ENCODE measurements at places on chromosomes 1 and 21.

- peak; percentile 80 for DNase-seq
Measured at GRCh38 chr1:173405834-173406233, 71.3 kb upstream of the PRDX6 start.

DNA sequence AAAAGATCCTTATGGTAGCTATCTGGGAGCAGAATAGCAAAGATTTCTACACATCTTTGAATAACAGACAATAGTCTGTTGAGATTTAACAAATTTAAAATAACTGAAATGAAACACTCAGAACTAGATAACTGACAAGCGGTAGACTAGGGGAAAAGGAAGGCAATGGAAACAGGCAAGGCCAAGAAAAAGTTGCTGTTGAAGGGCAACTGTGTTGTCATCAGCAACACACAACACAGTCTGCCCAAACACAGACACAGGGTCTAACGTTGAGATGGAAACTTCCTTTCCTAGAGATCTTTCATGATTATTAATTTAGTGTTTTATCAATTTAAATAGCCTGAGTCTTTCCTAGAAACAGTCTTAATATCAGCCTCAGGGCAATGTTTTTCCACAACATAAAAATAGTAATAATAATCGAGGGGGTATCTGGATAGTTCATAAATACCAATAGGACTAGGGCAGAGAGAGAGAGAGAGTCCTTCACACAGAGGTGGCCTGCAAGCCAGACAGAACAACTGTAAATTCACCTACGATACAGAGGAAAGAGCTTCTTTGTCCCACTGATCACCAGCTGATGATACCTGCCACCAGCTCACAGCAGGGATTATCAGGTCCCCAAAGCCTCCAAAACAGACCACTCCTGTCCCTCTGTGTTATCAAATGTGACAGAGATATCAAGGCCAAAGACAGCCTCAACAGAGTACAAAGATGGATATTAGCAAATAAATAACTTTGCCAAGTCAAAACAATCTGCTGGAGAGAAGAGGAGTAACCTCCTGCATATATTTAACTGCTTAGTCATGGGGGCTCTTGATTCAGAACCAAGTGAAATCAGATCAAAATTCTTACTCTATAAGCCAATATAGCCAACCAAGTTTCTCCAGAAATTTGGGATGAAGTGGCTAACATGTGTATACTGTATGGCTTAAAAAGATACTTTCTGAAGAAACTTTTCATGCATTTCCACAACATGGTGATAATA lies 245.3 kb downstream of the SLC45A1 start:
- peak; percentile 56 for DNase-seq

- no peak for DNase-seq
Measured at GRCh38 chr1:49356594-49356993, 579.9 kb upstream of the BEND5 start.

DNA sequence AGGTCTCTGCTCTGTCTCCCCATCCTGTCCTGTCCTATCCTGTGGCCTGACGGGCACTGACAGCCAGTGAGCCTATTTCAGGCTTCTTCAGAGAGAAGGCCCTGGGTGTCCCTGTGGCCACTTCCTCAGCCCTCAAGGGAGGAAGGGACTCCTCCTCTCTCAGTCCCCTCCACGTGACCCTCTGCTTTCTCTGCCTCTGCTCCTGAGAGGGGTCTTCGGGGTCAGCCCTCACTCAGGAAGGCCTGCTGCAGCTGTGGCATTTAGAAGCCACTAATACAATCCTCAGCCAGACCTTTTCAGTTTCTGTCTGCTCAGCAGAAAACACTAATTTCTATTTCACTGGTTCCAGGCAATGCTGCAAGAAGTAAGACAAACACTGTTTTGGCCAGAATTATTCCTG lies 43.6 kb upstream of the ETV3 start:
- no peak for DNase-seq

DNA sequence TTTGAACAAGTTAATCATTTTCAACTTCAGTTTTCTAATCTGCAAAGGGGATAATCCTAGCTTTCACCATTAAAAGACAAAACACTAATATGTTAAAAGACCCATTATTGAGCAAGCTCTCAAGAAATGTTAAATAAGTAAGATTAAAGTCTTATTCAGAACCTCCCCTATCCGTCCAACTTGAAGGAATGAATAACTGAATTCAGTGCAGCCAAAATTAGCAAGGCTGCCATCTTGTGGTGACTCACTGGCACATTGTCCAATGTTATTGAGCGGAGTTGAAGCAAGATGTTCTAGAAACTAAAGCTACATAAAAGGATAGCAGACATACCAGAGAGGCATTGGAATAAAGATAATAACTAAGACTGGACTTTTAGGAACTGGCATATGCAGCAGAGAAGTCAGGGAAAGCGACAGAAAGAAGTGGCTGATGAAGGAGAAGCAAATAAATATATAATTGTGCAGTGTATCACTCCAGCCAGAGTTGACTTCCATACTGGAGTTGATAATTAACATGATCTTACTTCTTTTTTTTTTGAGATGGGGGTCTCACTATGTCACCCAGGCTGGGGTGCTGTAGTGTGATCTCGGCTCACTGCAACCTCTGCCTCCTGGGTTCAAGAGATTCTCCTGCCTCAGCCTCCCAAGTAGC lies 8.2 kb upstream of the CAP1 start:
- peak; percentile 83 for DNase-seq

- DNase-seq: peak; percentile 73
Measured at GRCh38 chr1:184299406-184299790, 87.4 kb upstream of the C1orf21 start.

DNA sequence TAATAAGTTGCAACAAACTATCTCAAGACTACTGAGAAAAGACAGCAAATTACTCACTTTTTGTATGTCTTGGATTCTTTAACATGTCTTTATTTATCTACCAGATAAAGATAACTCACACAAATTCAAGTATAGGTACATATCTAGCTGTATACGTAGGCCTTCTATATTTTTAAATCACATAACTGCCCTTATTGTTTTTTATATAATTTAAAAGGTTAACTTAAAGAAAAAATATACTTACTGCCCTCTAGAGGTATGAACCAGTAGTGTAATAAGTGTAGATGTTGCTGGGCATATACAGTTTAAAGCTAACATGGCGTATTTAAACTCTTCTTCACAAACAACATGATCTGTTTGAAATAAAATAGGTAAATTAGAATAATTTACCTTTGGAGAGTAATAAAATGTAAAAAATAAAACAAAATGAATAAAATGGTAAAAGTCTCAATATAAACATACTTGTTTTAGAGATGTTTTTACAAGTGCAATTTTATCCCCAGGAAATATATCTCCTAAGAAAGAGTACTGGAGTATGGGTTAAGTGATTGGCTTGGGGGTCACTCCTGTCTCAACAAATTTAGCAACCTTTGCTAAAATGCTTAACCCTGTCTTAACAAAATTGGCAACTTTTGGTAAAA lies 235.2 kb downstream of the KCNT2 start:
- peak; percentile 57 for DNase-seq

DNA sequence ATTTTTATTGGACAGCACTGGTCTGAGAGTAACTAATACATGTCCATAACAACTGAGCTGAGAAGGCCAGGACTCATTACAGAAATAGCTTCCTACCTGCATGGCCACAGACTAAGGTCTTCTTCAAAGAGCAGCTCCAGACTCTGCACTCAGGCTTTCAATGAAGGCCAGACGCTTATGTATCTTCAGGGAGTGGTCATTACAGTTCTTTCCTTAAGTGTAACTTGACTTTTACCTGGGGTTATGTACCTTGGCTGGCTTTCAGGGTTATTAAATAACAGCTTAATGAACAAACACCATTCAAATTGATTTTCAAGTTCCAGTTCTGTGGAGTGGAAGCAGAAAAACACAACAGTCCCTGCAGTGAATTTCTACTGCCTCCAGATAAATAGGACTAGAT lies 23.8 kb upstream of the SLC22A15 start:
- no peak for DNase-seq

DNA sequence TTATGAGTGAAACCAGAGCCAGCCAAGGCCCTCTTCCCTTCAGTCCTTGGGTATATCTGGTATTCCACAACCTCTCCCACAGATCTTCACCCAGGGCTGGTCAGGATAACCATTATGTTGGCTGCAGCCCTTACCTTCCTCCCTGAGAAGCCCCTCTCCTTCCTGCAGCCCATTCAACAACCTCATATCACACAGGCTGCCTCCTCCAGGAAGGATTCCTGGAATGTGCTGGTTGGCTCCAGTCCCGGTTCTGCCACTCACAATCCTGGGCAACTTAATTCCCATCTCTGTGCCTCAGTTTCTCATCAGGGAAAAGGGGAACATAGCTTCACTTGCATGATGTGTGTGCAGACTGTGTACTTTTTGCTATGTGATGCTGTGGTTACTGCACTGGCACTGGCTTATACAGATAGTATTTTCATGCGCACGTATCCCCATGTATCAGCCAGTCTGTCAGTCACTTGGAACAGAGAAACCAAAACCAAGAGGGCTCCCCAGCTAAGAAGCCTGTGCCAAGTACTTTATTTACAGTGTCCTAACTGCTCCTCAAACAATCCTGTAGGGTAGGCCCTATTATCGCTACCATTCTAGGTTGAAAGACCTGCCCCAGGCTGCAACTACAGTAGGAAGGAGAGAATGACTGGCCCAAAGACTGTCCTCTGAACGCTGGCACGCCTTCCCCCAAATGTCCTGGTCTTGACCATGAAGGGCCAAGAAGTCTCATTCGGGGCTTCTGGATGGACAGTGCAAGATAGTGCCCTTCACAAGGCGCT lies 39.9 kb upstream of the PPP1R15B start:
- no peak for DNase-seq

Data from cardiac fibroblast (primary cell).